ENCODE measurements at places on chromosomes 11 and 22. TPM values are rescaled to one million over a fixed set of nuclear protein-coding genes. Genes with fewer than 3 reads are reported as not detected.
A peak's percentile ranks its signal among the peaks of the same experiment; 100 is the strongest.

The BET1L gene
- 30.8 TPM for polyA plus RNA-seq

The USP2 gene
- not detected for polyA plus RNA-seq

GRCh38 chr11:60985991-60986915 lies 14.8 kb downstream of the CD6 start:
- H3K27ac ChIP-seq: no peak overlapping the region
- H3K27me3 ChIP-seq: no peaks in the 10 kb centered on the region
- DNase-seq: peak; percentile 33
- H3K4me3 ChIP-seq: no peak overlapping the region

The GGTLC3 gene
- polyA plus RNA-seq: not detected

GRCh38 chr11:3077189-3077836 lies 20.1 kb upstream of the CARS1 start:
- H3K4me1 ChIP-seq: no peaks in the 10 kb centered on the region
- H3K27ac ChIP-seq: no peak overlapping the region
- no peak for DNase-seq

The APOBEC3B gene
- 48.2 TPM for polyA plus RNA-seq

DNA sequence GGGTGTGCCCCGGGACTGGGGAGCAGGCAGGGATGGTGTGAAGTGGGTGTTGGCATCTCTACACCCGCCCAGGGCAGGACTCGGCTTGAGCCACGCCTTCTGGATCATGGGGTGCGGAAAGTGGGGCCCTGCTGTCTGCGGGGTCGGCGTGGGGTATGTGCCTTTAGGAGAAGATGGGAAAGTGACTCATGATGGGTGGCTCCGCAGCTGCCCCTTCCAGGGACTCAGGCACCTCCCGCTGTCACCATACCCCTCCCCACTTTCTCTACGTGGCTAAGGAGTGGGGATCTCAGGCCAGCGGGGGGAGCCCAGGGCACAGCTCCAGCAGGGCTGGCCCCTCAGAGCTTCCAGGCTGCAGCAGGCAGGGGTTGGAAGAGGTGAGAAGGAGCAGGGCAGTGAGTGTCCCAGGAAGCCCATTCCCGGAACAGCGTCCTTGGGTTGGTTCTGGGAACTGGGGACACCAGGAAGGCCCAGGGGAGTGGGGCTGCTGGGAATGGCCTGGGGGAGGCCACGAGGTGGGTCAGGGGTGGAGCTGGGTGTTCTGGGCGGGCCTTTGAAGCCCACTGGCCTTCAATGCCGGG lies 102.9 kb upstream of the FGF3 start:
- H3K27me3 ChIP-seq: peaks cover 23% of the 10 kb centered on the region
- H3K27ac ChIP-seq: no peak overlapping the region
- no peaks in the 10 kb centered on the region for H3K36me3 ChIP-seq
- no peak overlapping the region for H3K4me3 ChIP-seq

The OR52B4 gene
- not detected for polyA plus RNA-seq

DNA sequence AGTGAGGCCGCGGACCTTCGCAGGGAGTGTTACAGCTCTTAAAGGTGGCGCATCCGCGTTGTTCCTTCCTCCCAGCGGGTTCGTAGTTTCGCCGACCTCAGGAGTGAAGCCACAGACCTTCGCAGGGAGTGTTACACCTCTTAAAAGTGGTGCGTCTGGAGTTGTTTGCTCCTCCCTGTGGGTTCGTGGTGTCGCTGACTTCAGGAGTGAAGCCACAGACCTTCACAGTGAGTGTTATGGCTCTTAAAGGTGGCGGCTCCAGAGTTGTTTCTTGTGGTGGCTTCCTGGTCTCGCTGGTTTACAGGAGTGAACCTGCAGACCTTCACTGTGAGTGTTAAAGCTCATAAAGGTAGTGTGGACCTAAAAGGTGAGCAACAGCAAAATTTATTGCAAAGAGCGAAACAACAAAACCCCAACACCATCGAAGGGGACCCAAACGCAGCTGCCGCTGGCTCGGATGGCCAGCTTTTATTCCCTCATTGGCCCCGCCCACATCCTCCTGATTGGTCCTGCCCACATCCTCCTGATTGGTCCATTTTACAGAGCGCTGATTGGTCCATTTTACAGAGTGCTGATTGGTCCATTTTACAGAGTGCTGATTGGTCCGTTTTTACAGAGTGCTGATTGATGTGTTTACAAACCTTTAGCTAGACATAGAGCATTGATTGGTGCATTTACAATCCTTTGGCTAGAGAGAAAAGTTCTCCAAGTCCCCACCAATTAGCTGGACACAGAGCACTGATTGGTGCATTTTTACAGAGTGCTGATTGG lies 1.2 kb upstream of the TMEM45B start:
- DNase-seq: no peak
- H3K4me1 ChIP-seq: peaks cover 27% of the 10 kb centered on the region
- H3K4me3 ChIP-seq: no peak overlapping the region
- no peaks in the 10 kb centered on the region for H3K36me3 ChIP-seq

- DNase-seq: no peak
- H3K36me3 ChIP-seq: no peaks in the 10 kb centered on the region
- H3K27me3 ChIP-seq: no peaks in the 10 kb centered on the region
- no peak overlapping the region for H3K27ac ChIP-seq
Measured at GRCh38 chr11:90332415-90332814, 109.6 kb upstream of the CHORDC1 start.

DNA sequence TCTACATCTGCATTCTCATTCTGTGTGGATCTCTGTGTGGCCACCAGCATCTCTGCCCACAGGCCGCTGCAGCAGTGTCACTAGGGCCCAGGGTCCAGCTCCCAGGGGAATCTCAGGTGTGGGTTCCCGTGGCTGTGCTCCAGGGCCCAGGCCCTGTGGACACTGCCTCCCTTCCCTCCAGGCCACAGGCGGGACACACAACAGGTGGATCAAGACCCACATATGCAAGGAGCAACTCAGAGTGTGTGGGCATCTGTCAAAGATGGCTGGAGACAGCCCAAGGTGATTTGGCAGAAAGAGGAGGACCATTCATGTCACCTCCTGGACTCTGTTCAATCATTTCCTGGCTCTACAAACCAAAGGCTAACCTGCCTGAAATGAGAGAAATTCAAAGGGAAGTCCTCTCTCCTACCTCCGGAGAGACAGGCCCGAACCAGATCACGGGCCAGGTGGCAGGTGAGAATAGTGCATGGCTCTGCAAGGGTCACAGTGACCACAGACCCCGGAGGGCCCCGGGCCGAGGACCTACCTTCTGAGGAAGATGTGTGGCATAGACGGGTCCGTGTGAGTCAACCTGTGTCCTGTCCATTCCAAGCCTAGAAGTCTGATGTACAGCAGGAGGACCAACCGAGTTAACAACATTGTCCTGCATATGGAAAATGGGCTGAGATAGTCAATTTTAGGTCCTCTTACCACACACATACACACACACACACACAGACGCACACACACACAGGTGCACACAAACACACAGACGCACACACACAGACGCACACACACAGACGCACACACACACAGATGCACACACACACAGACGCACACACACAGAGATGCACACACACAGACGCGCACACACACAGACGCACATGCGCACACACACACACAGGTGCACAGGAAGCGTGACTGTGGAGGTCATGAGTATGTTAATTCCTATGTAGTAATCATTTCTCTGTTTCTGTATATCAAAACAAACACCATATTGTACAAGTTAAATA lies 1068.5 kb downstream of the BRD1 start:
- no peak overlapping the region for H3K27ac ChIP-seq
- DNase-seq: no peak
- H3K27me3 ChIP-seq: no peaks in the 10 kb centered on the region
- H3K4me3 ChIP-seq: no peak overlapping the region
- H3K36me3 ChIP-seq: no peaks in the 10 kb centered on the region

The GGTLC2 gene
- not detected for polyA plus RNA-seq

Data from CD14-positive monocyte (primary cell).